ENCODE measurements at places on chromosomes 6 and 20.

- DNase-seq = no peak
Observed at GRCh38 chr6:139402876-139403386, 28.5 kb upstream of the CITED2 start.

- DNase-seq = no peak
Observed at GRCh38 chr20:62745279-62745951, 36.8 kb downstream of the NTSR1 start.

DNA sequence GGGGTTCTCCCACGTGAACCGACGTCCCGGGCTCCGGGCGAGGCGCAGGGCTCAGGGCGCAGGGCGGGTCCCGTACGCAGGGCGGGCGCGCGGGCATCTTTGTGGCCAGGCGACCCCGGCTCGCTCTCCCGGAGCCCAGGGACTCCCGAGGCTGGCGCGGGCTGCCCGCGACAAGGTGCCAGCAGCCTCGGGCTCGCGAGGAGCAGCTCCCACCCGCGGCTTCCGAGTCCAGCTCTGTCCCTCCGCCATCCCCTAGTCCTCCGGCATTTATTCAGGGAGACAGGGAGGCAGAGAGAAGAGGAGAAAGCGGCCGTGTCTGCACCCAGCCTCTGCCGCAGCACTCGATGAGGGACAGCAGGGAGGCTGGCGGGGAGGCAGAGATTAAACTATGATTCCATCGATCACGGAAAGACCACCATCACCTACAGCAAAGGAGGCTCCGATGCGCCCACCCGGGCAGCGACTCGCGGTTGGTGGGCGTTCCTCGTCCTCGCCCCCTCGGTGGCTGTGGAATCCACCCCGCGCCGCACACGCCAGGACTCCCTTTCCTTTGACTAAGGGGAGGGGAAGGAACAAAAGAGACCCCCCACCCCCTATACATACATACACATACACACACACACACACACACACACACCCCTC lies 1.1 kb downstream of the RGS17 start:
- DNase-seq = no peak

DNA sequence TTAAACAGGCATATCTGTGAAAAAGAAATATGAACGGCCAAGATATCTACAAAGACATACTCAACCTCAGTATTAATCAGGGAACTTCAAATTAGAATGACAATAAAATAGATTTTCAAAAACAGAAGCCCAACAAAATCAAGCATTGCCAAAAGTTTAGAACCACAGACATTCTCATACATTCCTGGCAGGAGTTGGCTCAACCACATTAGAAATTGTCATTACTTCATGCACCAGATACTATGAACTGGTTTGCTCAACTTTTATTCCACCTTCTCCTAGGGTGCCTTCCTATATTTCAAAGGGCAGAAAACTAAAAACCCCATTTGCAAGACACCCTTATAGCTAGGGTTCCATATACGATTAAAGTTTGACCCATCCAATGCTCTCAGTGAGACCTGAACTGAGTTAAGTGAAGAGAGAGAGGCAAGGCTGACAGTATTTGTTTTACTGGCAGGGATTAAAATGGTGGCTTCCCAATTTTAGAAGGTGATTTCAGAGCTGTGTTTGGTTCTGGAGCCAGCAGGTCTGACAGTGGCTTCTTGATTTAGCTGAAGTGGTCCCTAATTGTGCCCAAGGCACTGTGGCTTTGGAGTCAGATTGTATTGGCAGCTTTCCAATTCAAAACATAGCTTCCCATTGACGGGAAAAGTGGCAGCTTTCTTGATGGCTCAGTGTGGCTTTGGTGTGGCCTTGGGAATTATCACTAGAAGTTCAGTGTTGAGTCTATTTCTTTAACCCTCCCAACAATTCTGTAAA lies 77.1 kb upstream of the CDYL start:
- DNase-seq = no peak

- DNase-seq = no peak
Observed at GRCh38 chr6:170027647-170028043, 263.2 kb downstream of the DLL1 start.

GRCh38 chr6:25640446-25640845 lies 11.6 kb upstream of the SCGN start:
- no peak for DNase-seq

DNA sequence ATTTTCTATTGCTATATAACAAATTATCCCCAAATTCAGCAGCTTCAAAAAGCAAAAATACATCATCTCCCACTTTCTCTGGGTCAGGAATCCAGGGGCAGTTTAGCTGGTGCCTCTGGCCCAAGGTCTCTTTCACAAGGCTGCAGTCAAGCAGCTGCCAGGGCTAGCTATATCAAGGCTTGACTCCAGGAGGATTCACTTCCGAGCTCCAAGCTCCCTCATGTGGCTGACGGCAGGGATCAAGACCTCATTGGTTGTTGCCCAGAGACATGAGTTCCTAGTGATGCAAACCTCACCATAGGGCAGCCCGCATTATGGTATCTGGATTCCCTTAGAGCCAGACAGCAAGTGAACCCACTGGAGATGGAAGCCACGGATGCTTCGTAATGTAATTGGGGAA lies 1.3 kb upstream of the VNN1 start:
- DNase-seq = no peak

DNA sequence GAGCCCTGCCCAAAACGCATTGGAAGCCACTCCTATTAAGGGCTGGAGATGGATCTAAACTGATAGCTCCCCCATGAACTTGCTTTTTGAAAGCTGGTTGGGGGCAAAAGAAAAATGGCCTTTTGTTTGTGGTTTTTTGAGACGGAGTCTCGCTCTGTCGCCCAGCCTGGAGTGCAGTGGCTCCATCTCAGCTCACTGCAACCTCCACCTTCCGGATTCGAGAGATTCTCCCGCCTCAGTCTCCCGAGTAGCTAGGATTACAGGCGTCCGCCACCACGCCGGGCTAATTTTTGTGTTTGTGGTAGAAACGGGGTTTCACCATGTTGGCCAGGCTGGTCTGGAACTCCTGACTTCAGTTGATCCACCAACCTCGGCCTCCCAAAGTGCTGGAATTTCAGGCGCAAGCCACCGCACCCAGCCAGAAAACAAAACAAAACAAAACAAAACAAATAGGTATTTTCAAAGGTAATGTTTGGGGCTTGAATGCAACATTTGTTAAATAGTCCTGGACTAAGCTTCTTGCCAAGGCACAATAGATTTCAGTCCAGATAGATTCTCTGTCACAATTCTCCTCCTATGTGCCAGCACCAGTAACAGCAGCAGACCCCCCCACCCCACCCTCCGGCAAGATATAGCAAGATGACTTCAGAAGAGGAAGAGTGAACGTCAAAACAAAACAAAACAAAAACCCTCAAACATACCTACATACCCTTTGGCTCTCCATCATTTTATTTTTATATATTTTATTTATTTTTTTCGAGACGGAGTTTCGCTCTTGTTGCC lies 26.5 kb upstream of the ABT1 start:
- DNase-seq = no peak

GRCh38 chr20:21719592-21720214 lies 14.2 kb downstream of the PAX1 start:
- no peak for DNase-seq

DNA sequence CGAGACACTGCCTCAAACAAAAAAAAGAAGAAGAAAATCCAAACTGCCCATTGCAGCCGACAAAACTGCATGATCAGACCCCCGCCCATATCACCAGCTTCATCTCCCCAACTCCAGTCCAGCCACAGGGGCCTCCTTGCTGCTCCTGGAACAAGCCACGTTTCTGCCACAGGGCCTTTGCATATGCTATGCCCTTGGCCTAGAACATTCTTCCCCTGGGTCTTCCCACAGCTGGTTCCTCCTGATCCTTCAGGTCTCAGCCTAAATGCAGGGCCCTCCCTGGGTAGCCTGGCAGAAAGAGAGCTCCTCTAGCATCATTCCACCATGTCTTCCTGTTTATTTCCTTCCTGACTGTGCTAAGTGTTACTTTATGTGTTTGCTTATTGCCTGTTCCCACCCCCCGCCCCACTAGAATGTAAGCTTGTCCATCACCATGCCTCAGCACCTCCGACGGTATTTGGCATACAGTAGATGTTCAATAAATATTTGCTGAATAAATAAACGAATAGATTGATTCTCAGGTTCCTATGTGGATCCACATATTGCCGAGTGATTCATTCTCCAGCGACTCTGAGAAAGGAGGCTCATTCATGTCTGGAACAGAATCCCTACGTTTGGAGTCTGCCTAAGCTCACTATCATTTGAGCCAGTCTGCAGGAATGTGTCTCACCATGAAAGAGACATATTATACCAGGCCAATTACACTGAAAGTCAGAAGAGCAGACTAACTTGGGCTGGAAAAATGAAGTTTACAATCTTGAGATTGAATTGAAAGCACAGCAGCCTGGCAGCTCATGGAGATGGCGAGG lies 56.1 kb downstream of the NFATC2 start:
- DNase-seq = no peak

GRCh38 chr6:136173519-136174507 lies 76.3 kb downstream of the MTFR2 start:
- DNase-seq = no peak

GRCh38 chr6:127547904-127548649 lies 28.9 kb upstream of the C6orf58 start:
- DNase-seq = no peak

DNA sequence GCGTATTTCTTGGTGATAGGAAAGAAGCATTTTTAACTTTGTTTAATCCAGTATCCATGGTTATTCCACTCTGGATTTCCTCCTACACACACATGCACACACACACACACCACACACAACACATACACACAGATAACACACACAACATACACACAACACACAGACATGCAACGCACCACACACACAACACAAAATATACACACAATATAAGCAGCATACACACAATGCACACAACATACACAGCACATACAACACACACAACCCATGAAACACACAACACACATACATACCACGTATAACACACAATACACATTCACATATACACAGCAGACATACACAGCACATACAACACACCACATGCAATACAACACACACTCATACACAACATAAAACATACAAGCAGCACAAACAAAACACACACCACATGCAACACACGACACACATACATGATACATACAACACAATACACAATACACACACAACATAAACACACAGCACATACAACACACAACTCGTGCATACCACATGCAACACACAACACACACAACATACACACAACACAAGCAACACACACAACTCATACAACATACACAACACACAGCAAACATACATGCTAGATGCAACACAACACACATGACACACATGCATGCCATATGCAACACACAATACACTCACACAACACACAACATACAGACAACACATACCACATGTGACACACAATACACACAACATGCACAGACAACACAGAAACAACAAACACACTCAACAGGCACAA lies 13.0 kb downstream of the TTLL2 start:
- no peak for DNase-seq

DNA sequence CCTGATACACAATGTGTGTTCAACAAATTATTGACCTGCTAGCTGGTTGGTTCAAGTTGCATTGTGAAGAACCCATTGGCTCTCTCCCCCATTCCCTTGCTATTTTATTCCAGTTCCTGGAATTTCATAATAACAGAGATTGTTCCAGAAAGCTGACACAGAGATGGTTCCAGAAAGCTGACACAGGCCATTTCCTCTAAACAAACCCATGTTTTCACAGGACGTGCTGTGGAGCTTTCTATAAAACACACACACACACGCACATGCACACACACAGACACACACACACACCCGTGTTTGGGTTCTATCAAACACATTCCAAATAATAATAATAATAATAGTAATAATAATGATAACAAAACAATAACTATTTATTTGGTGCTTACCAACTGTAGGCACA lies 259.1 kb downstream of the CLIC5 start:
- DNase-seq = no peak

DNA sequence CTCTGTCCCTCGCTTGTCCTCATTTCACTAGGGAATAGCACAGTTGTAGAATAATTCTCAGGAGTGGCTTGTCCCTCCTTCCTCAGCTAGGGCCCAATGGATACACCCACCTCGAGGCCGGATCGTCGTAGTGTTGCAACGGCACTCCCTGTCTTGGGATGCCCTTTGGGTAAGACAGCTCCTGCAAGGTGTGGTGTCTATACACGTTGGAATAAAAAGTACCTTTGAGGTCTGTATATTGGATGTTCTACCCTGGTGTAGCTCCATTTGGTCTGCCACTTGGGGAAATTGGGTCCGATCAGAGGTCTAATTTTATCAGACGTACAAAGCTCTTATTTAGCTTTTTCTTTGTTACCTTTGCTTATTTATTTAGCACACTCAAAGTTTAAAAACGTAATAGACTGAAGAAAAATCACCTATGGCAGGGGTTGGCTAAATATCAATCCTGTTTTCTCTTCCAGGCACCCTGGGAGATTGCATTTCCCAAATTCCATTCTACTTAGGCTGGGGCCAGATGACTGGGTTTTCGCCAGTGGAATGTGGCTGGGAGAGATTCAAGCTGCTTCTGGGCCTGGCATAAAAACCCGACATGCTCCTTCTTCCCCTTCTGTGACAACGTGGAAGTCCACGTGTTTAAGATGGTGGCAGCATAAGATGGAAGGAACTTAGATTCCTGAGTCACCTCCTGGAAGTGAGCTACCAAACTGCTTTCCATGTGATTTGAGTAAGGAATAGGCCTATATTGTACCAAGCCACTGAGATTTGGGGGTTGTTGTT lies 82.3 kb upstream of the CD83 start:
- no peak for DNase-seq

- no peak for DNase-seq
Observed at GRCh38 chr6:96223695-96224094, 207.9 kb downstream of the FUT9 start.

GRCh38 chr6:97459535-97459934 lies 176.5 kb upstream of the MMS22L start:
- no peak for DNase-seq

- no peak for DNase-seq
Observed at GRCh38 chr6:15763837-15764236, 101.0 kb upstream of the DTNBP1 start.

DNA sequence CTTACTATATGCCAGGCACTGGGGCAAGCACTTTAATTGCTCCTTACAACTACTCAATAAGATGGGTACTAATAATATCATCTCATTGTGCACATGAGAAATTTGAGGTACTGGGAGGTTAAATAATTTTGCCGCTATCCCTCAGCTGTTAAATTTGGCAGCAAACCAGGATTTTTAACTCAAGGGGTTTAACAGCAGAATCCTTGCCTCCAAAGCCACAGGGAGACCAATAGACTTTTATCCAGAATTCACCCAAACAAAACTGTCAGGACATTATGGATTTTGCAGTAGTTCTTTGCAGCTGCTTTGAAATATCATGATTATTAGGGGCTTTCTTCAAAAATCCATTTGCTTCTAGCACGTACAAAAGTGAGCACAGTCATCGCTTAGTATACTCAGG lies 136.2 kb downstream of the RPS12 start:
- DNase-seq = no peak

- DNase-seq = no peak
Observed at GRCh38 chr6:32167761-32168262, 3.4 kb downstream of the EGFL8 start.

GRCh38 chr6:391559-392440 lies at the start of gene IRF4:
Gene IRF4, plus strand, starts transcription at chr6:391752. Its CDS starts 1,401 bp downstream, at chr6:393153.
- no peak for DNase-seq

Measured in osteocyte (in vitro differentiated cells).